ENCODE measurements at places on chromosomes 7 and 10. TPM values are rescaled to one million over a fixed set of nuclear protein-coding genes. Genes with fewer than 3 reads are reported as not detected.

The PRPS1L1 gene
- not detected for total RNA-seq

The PRKG1 gene
- 3.0 TPM for total RNA-seq

The FAM24B gene
- 0.76 TPM for total RNA-seq

The LRRD1 gene
- total RNA-seq, result not detected

The SOSTDC1 gene
- total RNA-seq, result not detected

The DPCD gene
- total RNA-seq, result 11.9 TPM

The SPDYE2B gene
- total RNA-seq, result not detected

The TMEM229A gene
- not detected for total RNA-seq

All from dermis lymphatic vessel endothelial cell (primary cell).